ENCODE measurements at places on chromosomes 7 and 10. TPM values are rescaled to one million over a fixed set of nuclear protein-coding genes. Genes with fewer than 3 reads are reported as not detected.
A peak's percentile ranks its signal among the peaks of the same experiment; 100 is the strongest.

Gene UBE2D1
- 34.2 TPM for total RNA-seq

Gene AKR1C4
- not detected for total RNA-seq

Gene ZNF736
- total RNA-seq, result 29.9 TPM

Gene PIK3AP1
- 215 TPM for total RNA-seq

Gene GNAT3
- total RNA-seq, result not detected

Gene HOXA9
- 1.0 TPM for total RNA-seq

Gene FOXI2
- total RNA-seq, result 0.37 TPM

- no peak overlapping the region for H3K4me3 ChIP-seq
- no peaks in the 10 kb centered on the region for H3K36me3 ChIP-seq
- no peak for DNase-seq
- H3K27ac ChIP-seq, result no peak overlapping the region
- H3K4me1 ChIP-seq, result no peaks in the 10 kb centered on the region
These were observed 63.2 kb upstream of the FHIP2A start for GRCh38 chr10:114758331-114758730.

DNA sequence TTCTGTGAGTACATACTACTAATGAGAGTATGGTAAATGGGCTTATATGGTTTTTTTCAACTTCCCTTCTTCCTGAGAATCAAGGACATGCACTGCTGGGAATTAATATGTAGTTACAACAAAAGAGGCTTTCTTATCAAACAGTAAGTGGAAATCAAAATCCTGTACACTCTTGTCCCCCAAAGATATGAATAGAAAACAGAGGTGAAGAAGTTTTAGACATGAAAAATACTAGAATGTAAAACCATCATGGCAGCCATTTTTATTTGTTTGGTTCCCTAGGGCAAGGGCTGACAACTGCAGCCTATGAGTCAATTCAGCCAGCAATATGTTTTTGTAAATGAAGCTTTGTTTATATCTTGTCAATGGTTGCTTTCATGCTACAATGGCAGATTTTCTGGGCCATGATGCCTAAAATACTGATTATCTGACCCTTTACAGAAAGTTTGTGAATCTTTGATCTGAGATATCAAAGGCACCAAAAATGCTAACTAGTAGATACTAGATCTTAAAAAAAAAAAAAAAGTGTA, 422.4 kb downstream of the PARD3 start:
- no peaks in the 10 kb centered on the region for H3K4me1 ChIP-seq
- no peaks in the 10 kb centered on the region for H3K36me3 ChIP-seq
- H3K4me3 ChIP-seq, result no peak overlapping the region
- no peak for DNase-seq
- H3K27me3 ChIP-seq, result no peaks in the 10 kb centered on the region
- no peak overlapping the region for H3K27ac ChIP-seq

- DNase-seq, result peak; percentile 29
- H3K36me3 ChIP-seq, result no peaks in the 10 kb centered on the region
- H3K4me1 ChIP-seq, result no peaks in the 10 kb centered on the region
- no peaks in the 10 kb centered on the region for H3K27me3 ChIP-seq
- no peak overlapping the region for H3K27ac ChIP-seq
These were observed 55.9 kb downstream of the PDIA4 start for GRCh38 chr7:148972375-148972774.

GRCh38 chr7:139397192-139397591, 37.5 kb downstream of the LUC7L2 start:
- peaks cover 12% of the 10 kb centered on the region for H3K4me1 ChIP-seq
- no peaks in the 10 kb centered on the region for H3K27me3 ChIP-seq
- no peak overlapping the region for H3K4me3 ChIP-seq
- peaks cover 98% of the 10 kb centered on the region for H3K36me3 ChIP-seq

DNA sequence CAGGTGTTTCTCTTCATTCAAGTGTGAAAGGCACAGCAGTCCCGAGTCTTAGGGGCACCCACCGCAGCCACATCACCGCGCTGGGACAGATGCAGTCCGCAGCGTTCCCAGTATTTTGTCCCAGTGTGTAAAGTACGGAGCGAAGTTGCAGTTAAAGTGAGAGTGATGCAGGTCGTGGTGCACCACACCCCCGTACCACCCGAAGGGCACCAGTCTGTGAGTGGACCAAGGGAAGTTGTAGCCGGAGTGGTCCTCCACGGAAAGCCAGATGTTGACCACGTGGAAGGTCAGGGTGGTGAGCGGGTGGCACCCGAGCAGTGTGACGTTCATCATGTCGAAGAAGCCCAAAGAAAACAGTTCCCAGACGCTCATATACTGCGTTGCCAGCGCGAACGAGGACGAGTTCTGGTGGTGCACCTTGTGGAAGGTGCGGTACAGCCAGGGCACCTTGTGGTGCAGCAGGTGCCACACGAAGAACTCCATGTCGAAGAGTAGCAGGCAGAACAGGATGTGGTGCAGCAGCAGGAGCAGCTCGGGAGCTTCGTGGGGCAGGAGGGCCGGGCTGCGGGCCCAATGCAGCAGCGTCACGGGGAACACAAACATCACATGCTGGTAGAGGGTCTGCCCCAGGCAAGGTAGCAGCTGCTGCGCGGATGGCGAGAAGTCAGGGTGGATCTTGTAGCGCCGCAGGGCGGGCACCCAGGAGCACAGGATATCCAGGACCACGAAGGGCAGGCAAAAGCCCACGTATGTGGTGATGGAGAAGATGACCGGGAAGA, 526 bp downstream of the CH25H start:
- peaks cover 35% of the 10 kb centered on the region for H3K27me3 ChIP-seq
- peak overlapping the region; percentile 76 for H3K27ac ChIP-seq
- no peaks in the 10 kb centered on the region for H3K36me3 ChIP-seq

DNA sequence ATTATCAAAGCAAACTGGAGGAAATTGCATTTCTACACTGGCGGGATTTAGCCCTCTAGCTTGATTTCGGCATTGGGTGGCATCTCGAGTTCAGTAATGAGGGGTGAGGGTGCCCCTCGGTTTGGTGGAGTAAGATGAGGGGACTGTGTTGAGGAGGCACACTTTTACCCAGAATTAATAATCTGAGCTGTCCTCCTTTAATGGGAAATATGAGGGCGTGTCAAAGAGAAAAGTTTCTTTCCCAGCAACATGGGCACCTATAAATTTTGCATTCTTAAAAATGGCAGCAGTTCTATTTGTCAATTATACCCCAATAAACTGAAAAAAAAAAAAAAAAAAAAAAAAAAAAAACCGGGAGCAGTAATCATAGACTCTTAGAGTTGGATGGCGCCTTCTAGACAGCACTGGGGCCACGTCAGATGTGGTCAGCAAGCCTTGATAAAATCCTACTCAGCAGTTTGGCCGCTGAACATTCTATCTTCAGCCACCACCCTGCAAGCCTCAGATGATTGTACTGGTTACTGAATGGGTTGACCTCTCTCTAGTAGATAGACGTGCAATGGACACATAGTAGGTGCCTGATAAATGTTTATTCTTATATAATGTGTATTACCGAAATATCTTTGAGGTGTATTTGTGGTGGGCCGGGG, 931 bp downstream of the PAPSS2 start:
- peaks cover 25% of the 10 kb centered on the region for H3K27me3 ChIP-seq
- H3K27ac ChIP-seq, result peak overlapping the region; percentile 55
- H3K4me3 ChIP-seq, result peak overlapping the region; percentile 49
- DNase-seq, result no peak
- H3K36me3 ChIP-seq, result no peaks in the 10 kb centered on the region
- peaks cover 61% of the 10 kb centered on the region for H3K4me1 ChIP-seq

- no peaks in the 10 kb centered on the region for H3K36me3 ChIP-seq
- no peak overlapping the region for H3K4me3 ChIP-seq
- H3K27ac ChIP-seq, result no peak overlapping the region
- DNase-seq, result no peak
- H3K27me3 ChIP-seq, result no peaks in the 10 kb centered on the region
- peaks cover 6% of the 10 kb centered on the region for H3K4me1 ChIP-seq
These were observed 985.8 kb downstream of the REEP3 start for GRCh38 chr10:64506963-64507362.

GRCh38 chr7:49020145-49020544, 95.8 kb downstream of the CDC14C start:
- H3K27me3 ChIP-seq, result no peaks in the 10 kb centered on the region
- H3K4me3 ChIP-seq, result no peak overlapping the region
- no peaks in the 10 kb centered on the region for H3K36me3 ChIP-seq

- no peaks in the 10 kb centered on the region for H3K27me3 ChIP-seq
- H3K4me3 ChIP-seq, result no peak overlapping the region
- H3K27ac ChIP-seq, result no peak overlapping the region
- no peaks in the 10 kb centered on the region for H3K36me3 ChIP-seq
- DNase-seq, result no peak
- no peaks in the 10 kb centered on the region for H3K4me1 ChIP-seq
These were observed 332.6 kb downstream of the SH2D4B start for GRCh38 chr10:80870282-80870681.

- no peak for DNase-seq
- no peaks in the 10 kb centered on the region for H3K36me3 ChIP-seq
- no peak overlapping the region for H3K4me3 ChIP-seq
- no peaks in the 10 kb centered on the region for H3K27me3 ChIP-seq
These were observed 133.9 kb downstream of the AUTS2 start for GRCh38 chr7:69732203-69732602.

DNA sequence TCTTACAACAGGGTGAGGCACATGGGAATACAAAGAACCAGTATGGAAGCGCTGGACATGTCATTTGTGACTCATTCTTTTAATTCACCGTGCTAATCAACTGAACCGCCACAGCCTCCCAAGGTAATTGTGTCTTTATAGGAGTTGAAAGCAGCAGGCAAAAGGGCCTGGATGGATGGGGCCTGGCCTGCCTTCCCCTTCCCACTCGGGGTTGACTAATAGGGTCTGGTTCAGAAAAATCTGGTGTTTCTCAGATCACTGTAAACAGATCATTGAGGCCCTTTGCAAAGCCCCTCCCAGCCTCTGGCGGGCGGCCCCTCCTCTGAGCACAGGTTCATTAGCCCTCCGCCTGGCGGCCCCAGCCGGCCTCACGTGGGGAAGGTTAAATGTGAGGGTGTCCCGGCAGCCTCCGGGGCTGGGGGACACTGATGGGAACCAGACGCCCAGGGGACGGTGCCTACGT, 100.8 kb downstream of the EBF3 start:
- no peaks in the 10 kb centered on the region for H3K27me3 ChIP-seq
- no peak overlapping the region for H3K4me3 ChIP-seq
- no peak overlapping the region for H3K27ac ChIP-seq
- no peaks in the 10 kb centered on the region for H3K4me1 ChIP-seq

DNA sequence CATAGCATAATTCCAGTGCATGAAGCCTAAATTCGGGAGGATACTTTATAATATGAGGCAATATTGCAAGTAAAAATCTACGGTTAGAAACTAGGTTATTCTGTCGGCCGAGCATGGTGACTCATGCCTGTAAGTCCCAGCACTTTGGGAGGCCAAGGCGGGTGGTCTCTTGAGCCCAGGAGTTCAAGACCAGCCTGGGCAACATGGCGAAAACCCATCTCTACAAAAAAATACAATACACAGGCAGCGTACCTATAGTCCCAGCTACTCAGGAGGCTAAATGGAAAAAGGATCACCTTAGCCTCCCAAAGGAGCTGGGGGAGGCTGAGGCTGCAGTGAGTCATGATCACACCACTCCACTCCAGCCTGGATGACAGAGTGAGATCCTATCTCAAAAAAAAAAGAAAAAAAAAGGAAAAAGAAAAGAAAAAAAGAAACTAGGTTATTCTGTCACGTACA, 14.2 kb downstream of the SKAP2 start:
- H3K27ac ChIP-seq, result no peak overlapping the region

- H3K4me1 ChIP-seq, result no peaks in the 10 kb centered on the region
- H3K27ac ChIP-seq, result no peak overlapping the region
- no peaks in the 10 kb centered on the region for H3K36me3 ChIP-seq
- no peak overlapping the region for H3K4me3 ChIP-seq
- H3K27me3 ChIP-seq, result no peaks in the 10 kb centered on the region
These were observed 14.4 kb upstream of the SH2B2 start for GRCh38 chr7:102272075-102272916.

DNA sequence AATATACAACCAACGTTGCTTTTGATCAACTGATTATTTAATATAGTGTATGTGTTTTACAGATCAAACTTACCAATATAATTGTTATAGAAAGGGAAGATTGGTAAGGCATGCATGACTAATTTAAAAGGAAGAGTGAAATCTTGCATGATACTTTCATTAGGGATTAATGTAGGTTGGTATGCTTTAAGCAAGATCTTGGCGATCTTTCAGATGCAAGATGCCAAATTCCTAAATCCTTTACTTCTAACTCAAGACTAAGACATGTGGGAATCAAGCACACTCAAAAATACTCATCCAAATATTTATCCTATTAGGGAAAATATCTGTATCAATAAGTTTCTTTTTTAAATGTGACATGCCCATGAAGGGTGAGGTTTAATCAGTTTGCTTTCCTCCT, 321.4 kb upstream of the MEOX2 start:
- H3K4me1 ChIP-seq, result no peaks in the 10 kb centered on the region
- no peak for DNase-seq
- H3K4me3 ChIP-seq, result no peak overlapping the region
- H3K27me3 ChIP-seq, result no peaks in the 10 kb centered on the region
- no peaks in the 10 kb centered on the region for H3K36me3 ChIP-seq

DNA sequence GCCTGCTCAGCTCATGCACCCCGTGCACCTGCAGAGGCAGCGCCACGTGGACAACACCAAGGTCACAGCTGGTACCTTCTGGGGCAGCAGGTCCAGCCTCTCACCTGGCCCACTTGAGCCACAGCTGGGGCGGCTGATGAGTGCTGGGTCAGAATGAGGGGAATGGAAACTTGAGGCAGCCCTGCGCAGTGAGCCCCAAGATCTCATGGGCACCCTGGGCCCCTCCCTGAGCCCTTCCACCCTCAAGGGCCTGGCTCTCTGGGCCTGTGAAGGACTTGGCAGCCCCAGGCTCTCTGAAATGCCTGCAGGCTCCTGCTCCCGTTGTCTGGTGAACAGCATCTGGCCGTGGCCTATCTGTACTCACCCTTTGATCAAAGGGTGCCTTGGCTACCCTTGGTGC, 112.7 kb downstream of the TCERG1L start:
- no peak overlapping the region for H3K4me3 ChIP-seq
- H3K36me3 ChIP-seq, result no peaks in the 10 kb centered on the region
- no peaks in the 10 kb centered on the region for H3K4me1 ChIP-seq
- DNase-seq, result peak; percentile 47
- H3K27ac ChIP-seq, result no peak overlapping the region

DNA sequence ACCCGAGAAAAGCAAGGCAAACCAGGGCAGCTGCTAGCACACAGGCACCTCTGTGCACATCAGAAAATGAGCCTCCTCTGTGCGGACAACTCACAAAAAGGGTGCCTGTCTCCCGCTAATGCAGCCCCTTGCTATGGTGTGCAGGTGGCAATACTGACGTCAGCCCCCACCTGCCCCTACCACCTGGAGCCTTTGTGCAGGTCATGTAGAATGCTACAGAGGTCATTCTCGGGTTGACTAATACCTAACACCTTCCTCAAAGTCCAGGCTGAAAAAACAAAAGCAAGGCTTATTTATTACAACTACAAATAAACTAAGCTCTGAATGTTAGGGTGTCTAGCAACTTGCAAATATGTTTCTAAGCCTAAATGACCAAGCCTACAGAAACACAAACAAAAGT, 13.9 kb downstream of the PIP4K2A start:
- H3K27me3 ChIP-seq, result no peaks in the 10 kb centered on the region
- H3K4me1 ChIP-seq, result peaks cover 31% of the 10 kb centered on the region
- H3K27ac ChIP-seq, result no peak overlapping the region
- no peak overlapping the region for H3K4me3 ChIP-seq
